ENCODE measurements at places on chromosomes 7 and 10. TPM values are rescaled to one million over a fixed set of nuclear protein-coding genes. Genes with fewer than 3 reads are reported as not detected.

DNA sequence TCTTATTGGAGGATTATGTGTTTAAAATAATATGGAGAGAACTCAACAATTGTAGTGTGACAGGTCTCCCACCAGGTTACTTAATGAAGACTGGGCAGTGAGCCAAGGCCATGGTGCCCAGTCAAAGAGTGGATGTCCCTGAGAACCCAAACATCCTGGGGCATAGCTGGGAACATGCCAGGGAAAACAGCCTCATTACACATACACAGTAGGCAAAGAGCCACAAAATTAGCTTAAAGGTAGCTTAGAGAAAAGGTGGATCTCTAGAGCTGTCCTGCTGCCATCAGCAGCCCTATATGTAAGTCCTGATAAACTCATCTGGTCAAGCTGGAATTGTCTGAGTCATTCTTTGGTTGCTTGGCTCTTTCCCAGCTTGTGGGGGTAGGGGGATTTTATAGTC lies 287.8 kb downstream of the PHF14 start:
- DNase-seq: no peak

CRHR2 gene
- 3.4 TPM for polyA plus RNA-seq

PRSS1 gene
- not detected for polyA plus RNA-seq

- DNase-seq: no peak
Measured at GRCh38 chr10:118974951-118975350, 54.6 kb upstream of the NANOS1 start.

DNA sequence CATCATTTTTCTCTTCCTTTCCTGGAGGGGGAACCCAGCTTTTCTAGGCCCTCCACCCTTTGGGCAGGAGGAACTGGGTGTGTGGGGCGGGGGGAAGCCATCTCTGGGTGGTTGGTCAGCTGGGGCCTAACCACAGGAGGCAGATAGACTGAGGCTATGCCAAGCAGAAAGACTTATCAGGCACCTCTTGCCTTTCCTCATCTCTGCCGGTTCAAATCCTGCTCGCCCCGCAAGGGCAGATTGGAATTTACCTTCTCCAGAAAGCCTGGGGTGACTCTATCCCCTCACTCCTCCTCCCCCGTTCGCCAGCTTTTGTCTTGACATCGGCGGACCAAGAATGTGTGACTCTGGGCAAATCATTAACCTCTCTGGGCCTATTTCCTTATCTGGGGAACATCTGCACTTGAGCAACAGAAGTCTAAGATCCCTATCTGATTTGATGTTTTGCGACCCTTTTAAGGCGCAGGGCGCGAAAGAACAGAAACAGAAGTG lies 584 bp upstream of the GARS1 start:
- no peak for DNase-seq

SEPTIN7 gene
- 340 TPM for polyA plus RNA-seq

C10orf143 gene
- 2.7 TPM for polyA plus RNA-seq

Data from forelimb muscle (tissue), 1 donor.